Naive thymus-derived CD4-positive, alpha-beta T cell (primary cell): ENCODE measurements at places on chromosomes 2 and 18. TPM values are rescaled to one million over a fixed set of nuclear protein-coding genes. Genes with fewer than 3 reads are reported as not detected.

DNA sequence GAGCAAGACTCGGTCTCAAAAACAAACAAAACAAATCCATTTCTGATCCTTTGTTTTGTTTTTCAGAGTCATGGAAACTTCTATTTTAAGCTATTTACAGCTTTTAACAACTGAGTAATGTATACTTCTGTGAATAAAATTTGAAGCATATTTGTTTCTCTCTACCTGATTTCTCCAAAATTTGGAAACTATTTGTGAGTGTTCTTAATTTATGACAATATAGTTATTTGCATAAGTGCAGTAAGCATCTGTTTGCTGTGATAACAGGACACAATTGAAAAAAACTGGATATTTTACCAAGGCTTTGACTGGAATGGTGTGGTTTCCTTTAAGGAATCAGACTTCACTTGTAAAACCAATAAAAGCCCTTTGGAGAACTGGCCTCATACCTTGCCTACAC, 53.3 kb upstream of the GULP1 start:
- H3K27ac ChIP-seq = no peak overlapping the region
- no peak for DNase-seq
- no peaks in the 10 kb centered on the region for H3K36me3 ChIP-seq

- DNase-seq = no peak
- H3K27ac ChIP-seq = no peak overlapping the region
- H3K27me3 ChIP-seq = no peaks in the 10 kb centered on the region
Measured at GRCh38 chr2:24722141-24722790, 70.9 kb downstream of the PTRHD1 start.

GRCh38 chr2:62831729-62832128, 126.2 kb downstream of the EHBP1 start:
- peaks cover 17% of the 10 kb centered on the region for H3K36me3 ChIP-seq
- DNase-seq = no peak
- H3K27ac ChIP-seq = no peak overlapping the region
- no peaks in the 10 kb centered on the region for H3K27me3 ChIP-seq

The AKAIN1 gene
- total RNA-seq = not detected

DNA sequence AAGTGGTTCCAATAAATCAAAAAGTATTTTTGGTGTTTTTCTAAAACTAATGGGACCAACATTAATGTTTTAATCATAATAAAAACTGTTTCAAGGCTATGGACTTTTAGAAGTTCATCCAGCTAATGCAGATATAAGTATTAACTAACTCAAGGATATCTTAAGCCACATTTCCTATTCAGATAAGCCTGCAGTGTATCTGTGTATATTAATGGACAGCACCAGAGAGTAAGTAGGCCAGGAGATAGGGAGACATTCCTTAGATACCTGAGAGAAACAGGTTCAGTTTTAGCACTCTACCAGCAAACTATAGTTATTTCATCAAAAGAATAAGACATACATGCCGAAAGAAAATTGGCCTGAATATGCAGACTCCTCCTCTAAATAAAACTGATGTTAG, 27.3 kb downstream of the PREPL start:
- no peak overlapping the region for H3K4me3 ChIP-seq
- no peak for DNase-seq
- H3K4me1 ChIP-seq = no peaks in the 10 kb centered on the region
- H3K27ac ChIP-seq = no peak overlapping the region

GRCh38 chr2:238789317-238789806, 58.5 kb upstream of the TWIST2 start:
- H3K36me3 ChIP-seq = no peaks in the 10 kb centered on the region
- H3K4me3 ChIP-seq = no peak overlapping the region
- no peak for DNase-seq

DNA sequence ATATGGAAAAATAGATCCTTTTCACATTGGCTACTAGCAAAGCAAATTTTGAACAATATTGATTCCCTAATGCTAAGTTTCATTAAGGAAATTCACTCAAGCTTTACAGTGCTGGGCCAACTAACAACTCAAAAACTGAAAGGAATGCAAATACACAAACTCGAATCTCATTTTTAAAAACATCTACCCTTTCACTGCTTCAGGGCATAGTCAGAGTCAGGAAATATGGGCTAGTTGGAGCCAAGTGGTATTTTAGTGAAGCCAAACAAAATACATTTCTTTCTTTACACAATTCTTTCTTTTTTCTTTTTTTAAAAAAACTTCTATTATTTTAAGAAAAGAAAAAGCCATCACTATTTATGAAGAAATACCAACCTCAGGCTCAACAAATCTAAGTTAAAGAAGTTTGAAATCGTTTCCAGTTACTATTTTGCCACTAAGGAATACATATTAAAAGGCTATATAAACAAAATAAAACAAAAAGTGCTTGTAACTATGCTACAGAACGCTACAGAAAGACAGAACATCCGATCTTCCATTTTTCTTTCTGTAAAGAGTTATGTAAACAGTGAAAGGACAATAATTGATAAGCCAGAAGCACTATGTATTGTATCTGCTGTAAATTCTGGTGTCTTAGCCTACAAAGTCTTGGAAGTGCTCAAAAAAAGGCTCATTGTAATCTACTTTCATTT, 113.6 kb upstream of the STK17B start:
- no peak for DNase-seq
- no peak overlapping the region for H3K27ac ChIP-seq
- H3K27me3 ChIP-seq = no peaks in the 10 kb centered on the region
- H3K4me1 ChIP-seq = no peaks in the 10 kb centered on the region
- no peaks in the 10 kb centered on the region for H3K36me3 ChIP-seq
- H3K4me3 ChIP-seq = no peak overlapping the region

- DNase-seq = no peak
- H3K4me1 ChIP-seq = no peaks in the 10 kb centered on the region
- no peak overlapping the region for H3K4me3 ChIP-seq
- no peaks in the 10 kb centered on the region for H3K36me3 ChIP-seq
Measured at GRCh38 chr2:221111739-221112138, 460.4 kb downstream of the EPHA4 start.

DNA sequence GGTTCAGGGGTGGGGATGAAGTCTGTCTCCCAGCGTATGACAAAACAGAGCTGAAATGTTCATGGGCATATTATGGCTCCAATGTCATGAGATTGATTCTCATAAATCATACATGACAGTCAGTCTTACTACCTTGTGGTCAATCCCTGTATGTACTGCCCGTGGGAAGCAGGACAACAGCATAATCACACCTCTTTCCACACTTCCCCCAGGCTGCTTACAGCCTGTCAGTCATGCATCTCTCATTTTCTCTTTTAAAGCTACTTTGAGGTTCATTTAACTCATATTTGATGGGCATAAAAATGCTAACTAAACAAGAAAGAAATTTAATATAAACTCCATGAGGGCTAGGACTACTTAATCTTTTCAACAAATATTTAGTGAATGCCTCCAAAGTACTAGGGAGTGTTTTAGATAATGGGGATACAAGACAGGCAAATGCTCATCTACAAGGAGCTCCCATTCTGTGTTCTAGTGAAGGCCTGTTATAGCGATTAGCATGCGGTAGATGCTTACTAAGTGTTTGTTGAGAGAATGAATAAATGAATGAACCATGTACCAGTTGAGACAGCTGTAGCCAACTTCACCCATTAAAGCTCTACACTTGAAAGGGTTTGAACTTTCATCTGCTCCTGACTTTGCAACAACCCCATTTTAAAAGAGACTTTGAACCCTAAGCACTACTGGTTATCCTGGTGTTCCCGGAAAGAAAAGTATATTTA, 89.1 kb downstream of the ALPK2 start:
- H3K27ac ChIP-seq = no peak overlapping the region
- no peak for DNase-seq
- no peaks in the 10 kb centered on the region for H3K27me3 ChIP-seq
- H3K36me3 ChIP-seq = no peaks in the 10 kb centered on the region

- DNase-seq = no peak
- H3K27me3 ChIP-seq = no peaks in the 10 kb centered on the region
- H3K4me1 ChIP-seq = no peaks in the 10 kb centered on the region
- no peak overlapping the region for H3K4me3 ChIP-seq
- no peaks in the 10 kb centered on the region for H3K36me3 ChIP-seq
Measured at GRCh38 chr2:231565887-231566594, 26.6 kb upstream of the TEX44 start.

- H3K27ac ChIP-seq = no peak overlapping the region
- no peaks in the 10 kb centered on the region for H3K27me3 ChIP-seq
- no peaks in the 10 kb centered on the region for H3K36me3 ChIP-seq
- H3K4me1 ChIP-seq = no peaks in the 10 kb centered on the region
- no peak overlapping the region for H3K4me3 ChIP-seq
Measured at GRCh38 chr2:104690255-104690984, 163.5 kb upstream of the POU3F3 start.

- no peak overlapping the region for H3K4me3 ChIP-seq
- no peaks in the 10 kb centered on the region for H3K4me1 ChIP-seq
- no peaks in the 10 kb centered on the region for H3K27me3 ChIP-seq
- DNase-seq = no peak
- no peaks in the 10 kb centered on the region for H3K36me3 ChIP-seq
Measured at GRCh38 chr18:44668270-44668975, 12.3 kb upstream of the SETBP1 start.

GRCh38 chr2:13334545-13334944, 617.8 kb downstream of the TRIB2 start:
- no peaks in the 10 kb centered on the region for H3K4me1 ChIP-seq
- DNase-seq = no peak
- H3K27ac ChIP-seq = no peak overlapping the region
- no peaks in the 10 kb centered on the region for H3K27me3 ChIP-seq

The ITGB6 gene
- not detected in 2 replicates for total RNA-seq

DNA sequence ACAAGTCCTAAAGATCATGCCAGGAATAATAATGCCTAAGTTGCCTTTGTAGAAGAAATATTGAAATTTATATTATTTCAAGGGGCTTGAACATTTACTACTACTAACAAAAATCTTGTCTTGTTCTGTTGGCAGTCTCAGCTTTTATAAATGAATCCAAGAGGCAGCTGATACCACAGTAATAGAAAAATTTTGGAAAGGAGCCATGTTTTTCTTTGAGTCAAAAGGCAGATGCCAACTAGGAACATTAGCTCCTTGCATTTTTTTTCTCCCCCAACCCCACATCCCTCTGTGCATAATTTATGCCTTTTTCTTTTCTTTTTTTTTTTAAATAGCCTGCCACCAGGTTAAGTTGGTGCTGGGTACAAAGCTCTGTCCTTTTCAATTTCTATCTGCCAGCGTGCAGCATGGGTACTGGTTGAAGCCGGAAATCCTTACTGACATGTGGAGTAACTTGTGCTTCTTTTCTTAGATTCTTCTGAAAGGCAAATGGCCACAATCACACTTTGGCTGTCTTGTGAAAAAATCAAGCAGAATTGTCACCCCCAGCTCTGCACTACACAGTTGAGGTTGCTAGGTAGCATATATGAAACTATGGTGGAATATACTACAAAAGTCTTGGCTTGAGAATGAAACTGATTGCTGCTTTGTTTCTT, 98.8 kb downstream of the RHBDD1 start:
- H3K4me3 ChIP-seq = no peak overlapping the region
- H3K4me1 ChIP-seq = no peaks in the 10 kb centered on the region
- H3K27ac ChIP-seq = no peak overlapping the region
- H3K36me3 ChIP-seq = no peaks in the 10 kb centered on the region

The SCN7A gene
- not detected for total RNA-seq

- no peaks in the 10 kb centered on the region for H3K36me3 ChIP-seq
- H3K4me1 ChIP-seq = no peaks in the 10 kb centered on the region
- DNase-seq = no peak
Measured at GRCh38 chr2:197877038-197877437, 72.6 kb downstream of the PLCL1 start.
